Psoas muscle (tissue), 8 donors: ENCODE measurements at places on chromosomes 16 and 17. TPM values are rescaled to one million over a fixed set of nuclear protein-coding genes. Genes with fewer than 3 reads are reported as not detected.

DNA sequence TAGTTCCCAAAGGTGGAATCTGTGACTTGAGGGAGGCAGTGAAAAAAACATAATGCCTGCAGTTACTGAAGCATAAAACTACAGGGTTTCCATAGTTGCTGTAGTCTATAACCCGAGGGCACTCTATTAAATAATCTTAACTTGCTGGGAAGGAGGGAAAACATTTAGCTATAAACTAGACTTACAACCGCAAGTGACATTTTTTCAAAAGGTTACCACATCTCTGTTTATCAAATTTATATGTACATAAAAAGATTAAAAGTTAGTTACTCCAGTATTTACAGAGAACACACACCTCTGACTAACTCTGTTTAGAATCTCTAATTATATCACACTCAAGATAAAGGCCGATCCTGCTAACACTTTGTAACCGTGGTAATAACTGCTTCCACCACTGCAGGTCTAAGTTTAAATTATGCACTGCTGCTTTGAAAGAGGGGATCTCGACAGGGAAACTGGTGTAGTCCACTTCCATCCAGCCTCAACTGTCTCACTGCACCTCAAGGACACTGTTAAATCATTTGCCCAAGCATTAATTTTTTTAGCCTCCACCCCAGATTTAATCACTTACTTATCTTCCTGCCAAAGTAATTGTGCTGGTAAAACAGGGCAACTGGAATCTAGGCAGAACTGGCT, 14.6 kb downstream of the KCNJ16 start:
- DNase-seq, result no peak
- no peaks in the 10 kb centered on the region for H3K36me3 ChIP-seq
- no peak overlapping the region for H3K27ac ChIP-seq
- no peaks in the 10 kb centered on the region for H3K4me1 ChIP-seq

DNA sequence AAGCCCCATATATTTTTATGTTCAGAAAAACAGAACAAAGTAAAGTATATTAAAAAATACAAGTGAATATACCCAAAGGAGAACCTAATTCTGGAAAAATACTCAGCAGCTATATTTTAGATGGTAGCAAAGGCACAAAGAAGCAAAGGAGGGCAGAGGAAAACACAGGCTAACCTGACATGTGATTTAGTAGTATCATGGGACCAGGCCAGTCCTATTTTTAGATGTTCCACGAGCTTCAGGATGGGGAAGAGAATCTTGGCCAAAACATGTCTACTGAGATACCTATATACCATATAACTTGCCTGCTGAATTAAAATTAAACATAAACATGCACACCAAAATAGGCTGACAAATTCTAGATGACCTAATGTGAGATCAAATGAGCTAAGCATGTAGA, 32.9 kb downstream of the SMYD4 start:
- no peaks in the 10 kb centered on the region for H3K27me3 ChIP-seq
- H3K4me1 ChIP-seq, result peaks cover 55% of the 10 kb centered on the region
- H3K27ac ChIP-seq, result peak overlapping the region; percentile 93
- no peaks in the 10 kb centered on the region for H3K36me3 ChIP-seq

Gene SCNN1B
- total RNA-seq, result 0.67 TPM

- H3K27me3 ChIP-seq, result no peaks in the 10 kb centered on the region
- no peaks in the 10 kb centered on the region for H3K36me3 ChIP-seq
- no peak for DNase-seq
- peaks cover 24% of the 10 kb centered on the region for H3K4me1 ChIP-seq
- H3K27ac ChIP-seq, result peak overlapping the region; percentile 67
Measured at GRCh38 chr16:2027024-2028010, 615 bp downstream of the NHERF2 start.

Gene SLC47A2
- total RNA-seq, result 1.1 TPM

Gene RAC3
- not detected for total RNA-seq

Gene OR3A2
- not detected for total RNA-seq

DNA sequence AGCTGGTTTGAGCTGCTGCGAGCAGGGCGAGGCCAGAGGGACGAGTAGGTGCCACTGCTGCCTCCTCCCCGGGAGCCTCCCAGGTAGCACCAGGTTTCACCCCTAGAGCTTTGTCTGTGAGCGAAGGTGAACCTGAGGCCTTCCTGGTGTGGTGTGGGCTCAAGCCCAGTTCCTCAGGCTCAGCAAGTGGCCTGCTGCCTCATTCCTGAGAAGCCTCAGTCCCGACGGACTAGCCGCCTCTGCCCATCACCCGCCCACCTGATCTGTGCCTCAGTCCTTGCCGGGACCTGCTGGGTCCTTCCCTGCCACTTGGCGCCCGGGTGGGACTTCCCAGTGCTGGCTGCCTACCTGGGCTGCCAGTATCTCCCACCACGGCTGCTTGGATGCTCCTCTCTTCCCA, 1.7 kb downstream of the NLRC3 start:
- peak; percentile 25 for DNase-seq
- no peaks in the 10 kb centered on the region for H3K27me3 ChIP-seq
- no peaks in the 10 kb centered on the region for H3K4me1 ChIP-seq
- H3K4me3 ChIP-seq, result no peak overlapping the region
- no peak overlapping the region for H3K27ac ChIP-seq

DNA sequence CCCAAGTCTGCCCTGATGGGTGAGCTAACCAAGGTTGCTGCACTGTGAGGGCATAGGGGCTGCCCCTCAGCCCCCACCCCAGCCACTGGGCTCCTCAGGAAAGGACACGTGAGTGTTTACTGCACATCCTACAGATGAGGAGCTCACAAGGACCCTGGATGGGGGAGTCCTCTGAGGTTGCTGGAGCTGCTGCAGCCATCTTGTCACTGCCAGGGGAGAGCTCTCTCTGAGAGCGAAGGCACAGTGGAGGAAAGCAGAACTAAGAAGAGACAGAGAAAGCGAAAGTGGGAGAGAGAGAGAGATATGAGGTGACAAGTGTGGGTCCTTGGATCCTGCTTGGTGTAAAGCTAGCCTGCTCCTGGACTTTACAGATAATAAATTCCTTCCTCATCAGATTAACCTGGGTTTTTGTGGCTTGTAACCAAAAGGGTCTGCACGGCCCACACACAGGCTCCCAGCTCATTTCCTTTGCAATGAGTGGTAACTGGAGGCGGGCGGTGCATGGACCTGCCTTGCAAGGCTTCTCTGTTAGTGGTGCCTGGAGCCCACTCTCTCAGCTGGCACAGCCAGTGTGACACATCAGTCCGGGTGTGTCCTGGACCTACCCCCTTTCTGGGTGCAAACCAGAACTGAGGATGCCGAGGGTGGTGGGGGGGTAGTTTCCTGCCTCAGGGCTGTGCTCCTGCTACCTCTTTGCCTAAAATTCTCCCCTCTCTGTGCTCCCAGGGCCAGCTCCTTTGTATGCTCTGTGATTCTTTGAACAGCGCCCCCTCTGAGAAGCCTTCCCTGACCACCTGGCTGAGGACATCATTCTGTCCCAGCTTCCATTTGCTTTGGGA, 14.2 kb downstream of the SNX20 start:
- no peak for DNase-seq
- no peak overlapping the region for H3K4me3 ChIP-seq
- H3K27ac ChIP-seq, result no peak overlapping the region
- H3K27me3 ChIP-seq, result no peaks in the 10 kb centered on the region
- H3K4me1 ChIP-seq, result peaks cover 16% of the 10 kb centered on the region
- no peaks in the 10 kb centered on the region for H3K36me3 ChIP-seq

DNA sequence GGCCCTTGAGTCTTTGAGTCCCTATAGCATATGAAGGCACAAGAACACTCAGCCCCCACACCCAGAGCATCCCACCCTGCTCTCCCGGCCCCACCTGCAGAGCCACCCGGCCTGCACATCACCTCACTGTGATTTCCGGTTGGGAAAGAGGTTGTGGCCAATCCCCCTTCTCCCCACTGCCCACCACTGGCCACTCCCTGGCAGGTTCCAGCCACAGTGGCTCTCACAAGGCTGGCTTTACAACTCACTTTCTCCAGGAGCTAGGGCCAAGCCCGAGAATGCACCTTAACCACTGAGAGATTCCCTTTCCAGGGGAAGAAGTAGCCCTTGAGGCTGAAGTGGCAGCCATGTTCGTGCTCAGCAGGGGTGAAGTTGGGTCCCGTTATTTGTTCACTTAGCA, 123.9 kb downstream of the C16orf78 start:
- no peaks in the 10 kb centered on the region for H3K4me1 ChIP-seq
- H3K27me3 ChIP-seq, result no peaks in the 10 kb centered on the region
- no peak overlapping the region for H3K4me3 ChIP-seq
- no peaks in the 10 kb centered on the region for H3K36me3 ChIP-seq
- no peak overlapping the region for H3K27ac ChIP-seq

DNA sequence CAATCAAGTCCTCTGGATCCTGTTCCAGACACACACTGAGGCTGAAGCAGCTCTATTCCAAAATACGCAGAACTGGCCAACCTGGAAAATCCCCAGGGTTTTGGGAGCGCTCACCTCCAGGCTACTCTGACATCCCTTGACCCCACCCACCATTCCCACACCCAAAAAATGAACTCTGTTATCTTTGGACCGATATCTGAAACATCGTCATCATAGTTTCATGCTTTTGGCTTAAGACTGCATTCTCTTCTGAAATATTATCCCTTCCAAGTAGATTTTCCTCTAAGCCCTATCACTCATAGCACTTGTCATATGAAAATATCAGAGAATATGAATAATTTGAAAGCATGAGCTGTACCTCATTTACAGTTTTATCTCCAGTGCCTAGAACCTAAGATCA, 34.7 kb downstream of the VAT1L start:
- no peak overlapping the region for H3K27ac ChIP-seq
- no peaks in the 10 kb centered on the region for H3K27me3 ChIP-seq
- H3K4me1 ChIP-seq, result no peaks in the 10 kb centered on the region

GRCh38 chr16:87160234-87160636, 157.0 kb downstream of the C16orf95 start:
- H3K4me3 ChIP-seq, result no peak overlapping the region
- H3K4me1 ChIP-seq, result no peaks in the 10 kb centered on the region
- no peaks in the 10 kb centered on the region for H3K27me3 ChIP-seq
- no peak overlapping the region for H3K27ac ChIP-seq

DNA sequence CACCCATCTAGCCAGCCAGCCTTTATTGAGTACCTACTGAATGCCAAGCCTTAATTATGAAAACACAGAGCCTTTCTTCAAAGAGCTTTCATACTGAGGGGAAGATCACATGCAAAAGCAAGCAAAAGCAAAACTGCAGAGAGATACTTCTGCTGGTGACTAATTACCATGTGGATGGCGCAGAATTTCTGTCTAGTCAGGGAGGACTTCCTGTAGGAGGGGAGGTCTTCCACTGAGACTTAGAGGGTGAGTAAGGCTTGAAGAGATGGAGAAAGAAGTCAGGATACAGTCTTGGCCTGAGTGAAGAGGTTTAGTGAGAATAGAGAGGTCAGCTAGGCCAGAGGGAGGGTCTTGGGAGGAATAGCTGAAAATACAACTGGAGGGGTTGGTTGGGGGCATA, 53.9 kb upstream of the CCL2 start:
- H3K27ac ChIP-seq, result no peak overlapping the region
- H3K36me3 ChIP-seq, result no peaks in the 10 kb centered on the region
- no peak overlapping the region for H3K4me3 ChIP-seq
- H3K4me1 ChIP-seq, result no peaks in the 10 kb centered on the region

GRCh38 chr17:39196808-39197291, 619 bp downstream of the CACNB1 start:
- no peaks in the 10 kb centered on the region for H3K27me3 ChIP-seq
- peak; percentile 76 for DNase-seq
- H3K4me1 ChIP-seq, result peaks cover 42% of the 10 kb centered on the region
- peak overlapping the region; percentile 97 for H3K27ac ChIP-seq

Gene TBC1D3I
- not detected for total RNA-seq

DNA sequence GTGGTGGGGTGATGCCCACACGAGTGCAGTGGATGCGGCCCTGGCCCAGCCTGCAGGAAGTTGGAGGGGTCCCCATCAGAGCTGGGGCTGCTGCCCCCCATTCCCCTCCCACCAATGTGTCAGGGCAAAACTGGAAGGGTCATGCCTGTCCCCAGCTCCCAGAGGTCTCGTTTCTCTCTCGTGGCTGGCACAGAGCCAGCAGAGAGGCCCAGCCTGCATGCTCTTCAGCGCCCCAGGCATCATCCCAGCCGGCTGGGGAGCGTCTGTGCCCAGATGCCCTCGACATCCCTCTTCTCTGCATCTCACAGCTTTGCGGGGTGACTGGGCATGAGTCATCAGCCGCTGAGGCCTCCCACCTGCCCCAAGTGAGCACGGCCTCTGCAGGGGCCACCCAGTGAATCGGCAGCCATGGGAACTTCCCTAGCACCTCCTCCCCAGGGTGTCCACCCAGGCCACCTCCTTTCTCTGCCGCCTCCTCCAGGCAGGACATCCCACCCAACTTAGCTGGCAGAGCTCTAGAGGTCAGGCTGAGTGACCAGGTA, 9.8 kb upstream of the CSNK1D start:
- H3K36me3 ChIP-seq, result no peaks in the 10 kb centered on the region
- no peak for DNase-seq
- no peak overlapping the region for H3K4me3 ChIP-seq
- H3K27me3 ChIP-seq, result no peaks in the 10 kb centered on the region
- H3K4me1 ChIP-seq, result peaks cover 11% of the 10 kb centered on the region

- H3K4me3 ChIP-seq, result peak overlapping the region; percentile 81
- peak; percentile 73 for DNase-seq
- H3K27me3 ChIP-seq, result no peaks in the 10 kb centered on the region
- H3K4me1 ChIP-seq, result no peaks in the 10 kb centered on the region
- H3K36me3 ChIP-seq, result no peaks in the 10 kb centered on the region
Measured at GRCh38 chr17:28599311-28600184, 723 bp upstream of the SPAG5 start.

GRCh38 chr16:57897053-57897784, 73.7 kb downstream of the CNGB1 start:
- no peak for DNase-seq
- H3K36me3 ChIP-seq, result no peaks in the 10 kb centered on the region
- H3K27ac ChIP-seq, result no peak overlapping the region
- H3K4me3 ChIP-seq, result no peak overlapping the region
- no peaks in the 10 kb centered on the region for H3K4me1 ChIP-seq

DNA sequence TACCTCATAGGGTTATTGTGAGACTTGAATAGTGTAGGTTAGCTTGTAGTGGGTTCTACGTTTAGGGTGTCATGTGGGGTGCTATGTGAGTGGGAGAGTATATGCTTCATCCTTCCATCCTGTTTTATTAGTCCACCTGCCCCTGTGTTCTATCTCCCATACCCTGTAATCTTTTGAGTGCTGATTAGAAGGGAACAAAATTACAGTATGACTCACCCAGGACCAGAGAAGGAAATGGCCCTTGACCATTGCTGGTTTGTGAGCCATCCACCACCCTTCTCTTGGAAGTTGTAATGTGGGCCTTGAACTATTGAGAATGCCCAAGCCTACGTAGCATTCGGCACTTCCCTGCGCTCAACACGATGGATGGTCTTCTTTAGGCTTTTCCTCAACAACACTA, 17.1 kb downstream of the SAP30BP start:
- no peak for DNase-seq
- H3K4me1 ChIP-seq, result peaks cover 43% of the 10 kb centered on the region
- no peak overlapping the region for H3K4me3 ChIP-seq
- H3K27ac ChIP-seq, result no peak overlapping the region

DNA sequence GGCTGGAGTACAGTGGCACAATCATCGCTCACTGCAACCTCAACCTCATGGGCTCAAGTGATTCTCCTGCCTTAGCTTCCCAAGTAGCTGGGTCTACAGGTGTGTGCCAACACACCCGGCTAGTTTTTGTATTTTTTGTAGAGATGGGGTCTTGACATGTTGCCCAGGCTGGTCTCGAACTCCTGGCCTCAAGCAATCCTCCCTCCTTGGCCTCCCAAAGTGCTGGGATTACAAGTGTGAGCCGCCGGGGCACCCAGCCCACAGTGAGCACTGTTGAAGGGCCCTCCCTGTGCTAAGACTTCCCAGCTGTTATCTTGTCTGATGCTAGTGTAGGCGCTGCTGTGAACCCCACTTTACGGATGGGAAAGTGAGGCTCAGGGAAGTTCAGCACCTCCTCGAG, 8.0 kb downstream of the CASKIN1 start:
- no peak overlapping the region for H3K27ac ChIP-seq
- no peak overlapping the region for H3K4me3 ChIP-seq
- H3K4me1 ChIP-seq, result no peaks in the 10 kb centered on the region
- H3K36me3 ChIP-seq, result no peaks in the 10 kb centered on the region
- no peak for DNase-seq
- H3K27me3 ChIP-seq, result no peaks in the 10 kb centered on the region

Gene KRT40
- total RNA-seq, result not detected
